ENCODE measurements at places on chromosomes 5 and 9.

DNA sequence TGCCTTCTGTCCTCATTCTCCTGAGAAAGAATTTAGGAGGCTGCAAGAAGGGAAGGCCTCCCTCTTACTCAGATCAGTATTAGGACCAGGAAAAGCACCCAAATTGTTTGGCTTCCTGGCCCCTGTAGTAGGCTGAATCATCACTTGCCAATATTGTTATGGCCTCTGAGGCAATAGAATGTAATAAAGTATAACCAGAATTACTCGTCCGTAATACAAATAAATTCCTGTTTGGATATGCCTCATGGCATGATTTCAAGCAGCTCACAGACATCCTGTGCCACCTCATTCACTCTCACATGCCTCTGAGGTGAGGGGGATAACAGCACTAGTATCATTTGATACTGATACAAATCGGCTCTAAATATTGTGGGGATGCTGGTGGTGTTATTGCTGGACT, 427.3 kb downstream of the ISL1 start:
- DNase-seq: no peak

DNA sequence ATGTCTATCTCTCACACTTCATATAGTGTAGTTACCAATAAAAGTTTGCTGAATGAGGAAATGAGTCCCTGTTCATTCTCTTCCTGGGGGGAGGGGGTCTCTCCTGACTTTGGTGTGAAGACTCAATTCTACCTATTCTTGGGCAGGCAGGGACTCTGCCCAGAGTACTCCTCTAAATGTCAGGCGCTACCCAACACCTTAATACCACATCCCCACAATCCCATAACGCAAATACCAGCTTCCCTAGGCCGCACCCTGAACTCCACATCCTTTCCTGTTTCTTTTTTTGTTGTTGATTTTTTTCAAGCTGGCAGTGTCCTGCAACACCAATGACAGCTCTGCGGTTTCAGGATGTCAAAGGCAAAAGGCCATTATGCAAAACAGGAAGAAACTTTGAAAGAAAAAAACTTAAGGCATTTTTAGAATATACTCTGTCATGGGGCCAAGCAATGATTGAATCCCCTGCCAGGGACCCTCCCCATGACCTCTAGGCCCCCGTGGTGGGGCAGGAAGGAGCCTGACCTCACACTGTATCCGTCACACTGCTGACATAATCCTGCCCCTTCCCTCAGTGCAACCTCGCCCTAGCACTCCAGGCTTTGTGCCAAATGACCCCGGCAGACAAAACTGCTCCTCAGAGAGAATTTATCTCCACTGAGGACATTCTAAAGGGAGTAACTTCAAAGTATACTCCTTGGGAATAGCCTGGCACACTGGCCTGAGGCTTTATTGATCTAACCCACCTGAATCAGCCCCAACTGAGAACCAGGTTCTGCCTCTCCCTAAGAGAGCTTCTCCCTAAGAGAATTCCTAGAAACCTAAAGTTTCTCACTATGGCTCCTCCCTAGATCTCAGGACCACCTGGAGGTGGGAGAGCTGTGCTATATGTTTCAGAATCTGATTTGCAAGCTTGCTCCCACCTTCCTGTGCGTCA, 8.0 kb downstream of the B4GALT1 start:
- DNase-seq: peak; percentile 98

- DNase-seq: no peak
Observed at GRCh38 chr5:56974241-56974640, 22.3 kb upstream of the MIER3 start.

DNA sequence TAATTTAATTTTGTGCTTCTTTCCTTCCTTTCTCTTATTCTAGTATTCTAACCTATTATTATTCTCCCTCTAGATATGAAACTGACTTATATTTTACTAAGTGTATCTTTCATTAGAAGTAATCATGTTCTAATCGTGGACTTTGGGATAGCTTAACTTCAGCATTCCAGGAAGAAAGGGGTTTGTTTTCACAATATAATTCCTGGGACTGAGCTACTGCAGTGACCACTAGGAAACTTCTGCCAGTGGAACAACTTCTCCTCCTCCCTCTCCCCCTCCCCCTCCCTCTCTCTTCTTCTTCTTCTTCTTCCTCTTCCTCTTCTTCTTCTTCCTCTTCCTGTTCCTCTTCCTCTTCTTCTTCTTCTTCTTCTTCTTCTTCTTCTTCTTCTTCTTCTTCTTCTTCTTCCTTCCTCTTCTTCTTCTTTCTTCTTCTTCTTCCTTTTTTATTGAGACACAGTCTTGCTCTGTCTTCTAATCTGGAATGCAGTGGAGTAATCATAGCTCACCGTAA, 127.9 kb downstream of the NNT start:
- DNase-seq: no peak

DNA sequence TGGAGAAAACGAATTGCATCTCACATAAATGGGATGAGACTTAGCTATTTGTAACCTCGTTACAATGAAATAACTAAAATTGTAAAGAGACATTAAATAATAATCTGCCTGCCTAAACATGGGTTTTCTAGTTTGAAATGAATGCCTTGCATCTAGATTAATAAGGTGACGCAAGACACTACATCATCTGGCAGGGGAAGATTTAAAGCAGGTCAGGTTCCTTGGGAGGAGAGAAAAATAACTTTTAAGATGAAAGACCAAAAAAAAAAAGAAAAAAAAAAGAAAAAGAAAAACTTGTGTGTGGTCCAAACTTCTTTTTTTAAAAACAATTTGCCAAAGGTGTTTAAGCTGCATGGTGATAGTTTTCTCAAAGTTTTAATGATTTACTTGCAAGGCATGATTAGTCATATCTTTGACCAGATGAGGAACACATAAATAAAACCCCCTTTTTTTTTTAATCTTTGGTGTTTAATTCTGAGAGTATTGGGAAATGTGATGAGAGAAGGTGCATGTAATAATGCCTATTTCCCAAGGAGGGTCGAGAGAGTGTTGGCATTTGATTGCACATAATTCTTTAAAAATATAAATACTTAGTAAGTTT, 122.9 kb upstream of the ADAMTSL1 start:
- DNase-seq: no peak

GRCh38 chr5:81776258-81776657, 25.4 kb upstream of the SSBP2 start:
- DNase-seq: no peak

- no peak for DNase-seq
Observed at GRCh38 chr9:20270161-20270560, 352.1 kb downstream of the MLLT3 start.

- no peak for DNase-seq
Observed at GRCh38 chr9:38011991-38012390, 57.0 kb downstream of the SHB start.

GRCh38 chr5:42756606-42757601, at the start of gene CCDC152:
Gene CCDC152 (plus strand): TSS chr5:42756818. CDS start chr5:42759122, 2,304 bp downstream.
- peak; percentile 64 for DNase-seq

DNA sequence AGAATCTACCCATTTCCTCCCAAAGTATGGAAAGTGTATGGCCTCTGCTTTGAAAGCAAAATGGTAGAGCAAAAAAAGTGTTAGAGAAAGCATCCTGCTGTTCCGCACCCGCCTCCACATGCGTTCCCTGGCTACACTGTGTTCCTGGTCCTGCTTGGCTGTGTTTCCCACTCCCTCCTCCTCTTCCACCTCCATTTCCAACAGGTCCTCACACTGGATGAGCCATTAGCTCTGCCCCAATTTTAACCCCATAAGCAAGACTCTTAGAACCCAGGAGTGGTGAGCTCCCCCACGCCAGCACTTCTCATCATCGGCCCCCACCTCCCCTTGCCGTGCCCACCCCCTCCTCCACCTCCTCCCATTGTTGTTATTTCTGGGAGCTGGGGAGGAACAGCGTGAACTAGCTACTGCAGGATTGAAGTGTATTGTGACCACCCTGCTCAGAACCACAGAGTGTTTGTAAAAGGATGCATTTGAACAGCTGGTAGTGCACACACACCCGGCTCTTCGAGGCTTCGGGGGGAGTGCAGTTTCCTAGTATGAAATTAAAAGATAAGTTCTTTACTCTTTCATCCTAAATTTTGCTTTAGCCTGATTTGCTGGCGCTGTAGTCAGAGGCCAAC, 120.0 kb downstream of the PDZD2 start:
- DNase-seq: no peak

- no peak for DNase-seq
Observed at GRCh38 chr9:126591083-126591482, 22.6 kb upstream of the LMX1B start.
